CD4-positive, alpha-beta T cell treated with Interleukin-1 beta for 1 hour (primary cell): ENCODE measurements at places on chromosomes 5 and 9.

DNA sequence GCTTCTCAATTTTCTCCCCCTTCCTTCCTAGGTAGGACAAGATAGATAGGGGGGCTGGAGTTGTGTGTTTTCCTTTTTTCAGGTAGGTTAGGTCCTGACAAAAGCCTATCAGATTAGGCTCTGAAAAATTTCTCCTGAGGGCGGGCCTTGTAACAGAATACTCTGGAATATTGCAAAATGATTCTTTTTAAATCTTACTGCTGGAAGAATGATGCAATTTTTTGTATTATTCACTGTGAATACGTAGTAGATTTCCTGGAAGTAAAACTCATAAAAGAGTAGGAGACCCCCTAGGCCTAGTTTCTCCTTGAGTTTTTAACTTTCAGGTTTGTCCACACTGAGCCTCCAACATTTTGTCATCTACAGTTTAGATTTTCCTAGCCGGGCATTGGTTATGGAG is 1701.8 kb downstream of the EFNA5 start:
- DNase-seq: no peak

- no peak for DNase-seq
Observed at GRCh38 chr5:31623249-31623648, 15.7 kb upstream of the PDZD2 start.

DNA sequence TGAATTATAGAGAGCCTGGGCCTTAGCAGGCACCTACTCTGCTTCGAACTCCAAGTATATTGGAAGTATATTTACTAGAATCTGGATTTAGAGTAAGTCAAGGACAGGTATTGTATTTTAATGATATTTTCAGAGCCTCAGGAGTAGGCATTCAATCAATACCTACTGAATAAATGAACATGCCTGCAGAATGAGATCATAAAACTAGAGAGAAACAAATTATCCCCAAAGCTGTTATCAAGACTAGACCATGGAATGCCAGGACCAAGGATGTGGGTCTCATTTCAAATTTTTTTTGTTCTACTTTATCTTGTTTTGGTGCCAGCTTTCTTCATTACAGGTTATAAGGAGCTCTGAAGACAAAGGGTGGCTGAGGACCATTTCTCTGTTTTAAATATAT is 66.0 kb downstream of the GDNF start:
- no peak for DNase-seq

DNA sequence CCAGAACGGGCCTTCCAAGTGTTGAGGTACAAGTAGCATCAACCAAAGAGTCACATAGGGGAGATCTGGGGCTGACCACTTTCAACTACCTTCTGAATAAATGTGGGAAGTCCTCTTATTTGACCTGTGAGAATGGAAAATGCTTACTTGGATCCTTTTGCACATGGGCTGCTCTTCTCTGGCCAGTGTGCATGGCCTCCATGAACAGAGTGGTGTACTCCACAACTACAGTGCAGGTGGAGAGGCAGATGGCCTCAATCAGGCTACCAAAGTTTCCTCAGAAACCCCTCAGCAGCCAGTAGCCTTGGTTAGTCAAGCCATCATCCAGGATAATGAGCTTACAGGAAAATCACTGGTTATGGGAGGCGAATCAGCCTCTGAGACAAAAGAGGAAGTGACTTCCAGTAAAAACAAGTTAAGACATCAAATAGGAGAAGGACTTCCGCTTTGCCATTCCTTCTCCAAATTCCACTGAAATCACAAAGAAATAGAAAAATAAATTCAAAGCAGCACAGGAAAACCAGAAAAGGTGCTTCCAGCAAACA is 18.3 kb upstream of the FCHO2 start:
- no peak for DNase-seq

DNA sequence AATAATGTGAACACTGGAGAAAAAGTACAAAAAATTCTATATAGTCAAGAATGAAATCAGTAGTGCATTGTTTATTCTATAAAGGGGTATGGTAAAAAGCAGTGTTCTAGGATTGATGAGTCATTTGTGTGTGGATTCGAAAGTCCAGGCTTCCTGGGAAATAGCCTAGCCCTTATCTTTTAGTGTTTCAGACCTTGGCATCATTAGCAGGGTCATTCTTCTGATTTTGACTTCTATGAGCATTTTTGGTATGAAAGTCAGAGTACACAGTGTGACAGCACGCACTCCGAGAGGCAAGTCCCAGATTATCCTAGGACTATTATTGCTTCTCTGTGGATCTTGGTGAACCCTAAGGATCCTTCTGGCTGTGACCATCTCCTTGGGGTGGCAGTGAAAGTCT is 16.9 kb downstream of the PCSK5 start:
- DNase-seq: no peak

GRCh38 chr9:97923529-97924108 is 1.3 kb upstream of the TRMO start:
- DNase-seq: peak; percentile 85

DNA sequence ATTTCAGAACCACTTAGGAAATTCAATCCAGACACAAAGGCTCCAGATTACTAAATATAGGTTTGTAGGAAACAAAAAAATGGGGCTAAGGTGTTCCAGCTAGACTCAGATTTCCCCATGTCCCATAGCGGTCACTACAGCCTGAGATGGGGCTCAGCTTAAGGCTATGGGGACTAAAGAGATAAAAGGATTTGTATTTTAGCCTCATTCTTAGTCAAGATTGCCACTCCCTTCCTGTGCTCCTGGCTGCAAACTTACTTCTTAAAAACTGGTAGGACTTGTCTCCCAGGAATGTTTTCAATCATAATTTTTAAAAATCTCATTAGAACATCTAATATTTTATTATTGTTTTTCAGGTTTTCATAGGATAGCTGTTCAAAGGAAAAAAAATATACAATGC is 253.8 kb upstream of the DAB2 start:
- DNase-seq: no peak

DNA sequence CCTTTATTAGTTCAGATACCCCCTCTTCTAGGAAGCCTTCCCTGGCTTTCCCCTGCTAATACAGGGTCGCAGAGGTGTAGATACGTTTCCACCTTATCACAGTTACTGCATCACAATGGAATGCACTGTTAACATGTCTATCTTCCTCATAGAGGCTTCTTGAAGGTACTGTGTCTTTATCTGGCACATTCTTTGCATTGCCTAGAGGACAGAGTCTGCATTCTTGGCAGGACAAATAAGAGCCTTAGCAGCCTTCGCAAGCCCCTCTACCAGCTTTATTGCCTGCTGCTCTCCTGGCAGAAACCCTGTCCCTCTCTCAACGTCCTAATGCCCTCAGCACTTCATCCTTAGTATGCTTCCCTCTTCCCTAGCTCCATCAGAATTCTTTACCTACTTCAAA is 31.6 kb downstream of the SLC1A3 start:
- DNase-seq: no peak

GRCh38 chr9:31248156-31248555 is 1136.3 kb upstream of the ACO1 start:
- no peak for DNase-seq

- no peak for DNase-seq
Observed at GRCh38 chr5:75412111-75412990, 75.3 kb downstream of the HMGCR start.

GRCh38 chr9:16705111-16705604 is 165.3 kb downstream of the BNC2 start:
- no peak for DNase-seq
